ENCODE measurements at places on chromosomes 2 and 18.

DNA sequence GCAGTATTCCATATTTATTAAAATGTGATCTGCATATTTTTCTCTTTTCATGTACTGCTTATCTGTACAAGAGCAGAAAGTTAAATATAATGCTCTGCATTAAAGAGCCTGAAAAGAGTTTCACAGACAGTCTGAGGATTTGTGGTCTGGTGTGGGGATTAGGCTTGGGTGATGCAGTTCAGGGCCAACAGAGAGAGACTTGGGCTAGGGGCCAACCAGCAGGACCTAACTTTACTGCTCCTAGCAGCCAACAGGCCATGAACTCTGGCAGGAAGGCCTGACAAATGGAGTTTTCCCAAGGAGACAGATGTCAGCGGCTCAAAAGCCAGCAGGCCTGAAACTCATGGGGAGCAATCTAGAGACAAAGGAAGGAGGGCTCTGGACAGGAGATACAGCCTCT lies 169.6 kb downstream of the LRRTM1 start:
- DNase-seq, result no peak

GRCh38 chr2:23042216-23042906 lies 342.6 kb upstream of the KLHL29 start:
- no peak for DNase-seq

DNA sequence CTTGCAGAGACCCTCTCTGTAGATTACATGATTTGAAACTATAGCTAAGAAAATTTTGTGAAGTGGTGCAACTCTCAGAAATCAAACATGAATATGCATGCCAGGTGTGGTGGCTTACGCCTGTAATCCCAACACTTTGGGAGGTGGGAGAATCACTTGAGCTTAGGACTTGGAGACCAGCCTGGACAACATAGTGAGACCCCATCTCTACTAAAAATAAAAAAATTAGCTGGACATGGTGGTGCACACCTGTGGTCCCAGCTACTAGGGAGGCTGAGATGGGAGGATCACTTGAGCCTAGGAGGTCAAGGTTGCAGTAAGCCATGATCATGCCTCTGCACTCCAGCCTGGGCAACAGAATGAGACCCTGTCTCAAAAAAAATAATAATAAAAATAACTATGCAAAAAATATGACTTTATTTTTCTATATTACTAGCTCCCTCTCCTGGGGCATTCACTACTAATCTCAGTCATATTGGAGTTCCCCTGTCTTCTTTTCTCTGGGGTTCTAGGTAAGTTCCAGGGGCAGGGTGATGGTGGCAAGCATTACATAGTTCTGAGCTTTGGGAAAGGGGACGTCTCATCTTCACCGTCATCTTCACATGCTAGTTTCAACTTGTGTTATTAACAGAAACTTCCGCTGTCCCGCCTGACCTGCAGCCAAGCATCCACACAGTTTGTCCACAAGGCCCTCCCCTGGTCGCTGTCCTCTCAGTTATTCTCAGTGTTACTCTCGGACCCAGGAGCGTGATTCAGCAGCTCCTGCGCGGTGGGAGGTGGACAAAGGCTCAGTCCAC lies 96.8 kb upstream of the MBOAT2 start:
- no peak for DNase-seq

GRCh38 chr2:199455545-199456382 lies 2.0 kb downstream of the SATB2 start:
- no peak for DNase-seq

DNA sequence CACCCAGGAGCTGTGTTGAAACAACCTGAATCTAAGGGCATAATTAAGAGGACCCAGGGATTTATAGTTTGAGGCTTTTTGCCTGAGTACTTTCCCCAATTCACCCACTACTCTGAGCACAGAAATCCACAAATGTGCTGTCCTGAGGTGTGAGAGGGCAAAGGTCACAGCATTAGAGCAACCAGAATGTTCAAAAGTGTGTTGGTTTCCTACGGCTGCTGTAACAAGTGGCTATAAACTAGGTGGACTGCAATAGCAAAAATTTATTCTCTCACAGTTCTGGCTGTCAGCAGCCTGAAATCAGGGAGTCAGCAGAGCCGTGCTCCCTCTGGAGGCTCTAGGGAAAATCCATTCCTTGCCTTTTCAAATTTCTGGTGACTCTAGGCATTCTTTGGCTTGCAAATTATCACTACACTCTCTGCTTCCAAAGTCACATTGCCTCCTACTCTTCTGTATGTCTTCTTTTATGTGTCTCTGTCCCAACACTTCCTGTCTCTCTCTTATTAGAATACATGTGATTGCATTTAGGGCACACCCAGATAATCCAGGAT lies 91.4 kb upstream of the TACR1 start:
- no peak for DNase-seq

GRCh38 chr2:133848111-133848649 lies 279.9 kb upstream of the NCKAP5 start:
- no peak for DNase-seq

DNA sequence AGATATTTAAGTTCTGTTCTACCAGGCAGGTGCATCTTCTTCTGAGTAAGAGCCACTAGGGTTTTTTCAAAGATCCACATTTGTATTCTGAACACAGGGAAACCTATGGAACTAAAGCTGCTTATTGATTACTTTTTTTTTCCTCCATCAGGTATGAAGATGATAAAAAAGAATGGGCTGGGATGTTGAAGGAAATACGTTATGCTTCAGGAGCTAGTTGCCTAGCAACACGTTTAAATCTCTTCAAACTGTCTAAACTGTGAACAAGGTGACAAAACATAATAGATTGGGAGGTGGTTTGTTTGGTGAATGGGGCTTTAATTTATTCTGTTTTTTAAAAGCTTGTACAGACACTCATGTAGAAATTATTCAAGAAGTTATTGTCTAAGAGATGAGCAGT lies 15.9 kb downstream of the KLHL41 start:
- no peak for DNase-seq

GRCh38 chr2:76296438-76296837 lies 585.7 kb upstream of the GCFC2 start:
- DNase-seq, result no peak

DNA sequence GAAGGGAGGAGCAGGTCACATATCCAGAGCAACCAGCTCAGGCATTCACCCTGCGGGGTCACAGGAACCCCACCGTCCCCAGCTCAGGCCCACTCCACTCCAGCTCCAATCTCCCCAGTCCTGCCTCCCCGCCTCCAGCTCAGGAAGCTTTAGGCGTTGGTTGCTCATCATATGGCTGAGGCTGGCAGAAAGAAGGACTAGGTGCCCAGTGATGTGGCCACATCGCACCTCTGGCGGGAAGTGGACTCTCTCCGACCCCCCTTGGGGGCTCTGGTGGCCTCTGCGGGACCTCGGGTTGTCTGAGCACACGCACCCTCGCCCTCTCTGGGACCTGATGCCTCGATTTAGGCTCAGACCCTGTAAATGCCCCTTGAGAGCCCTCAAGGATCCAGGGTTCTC lies 187.7 kb downstream of the ZFP36L2 start:
- DNase-seq, result no peak

DNA sequence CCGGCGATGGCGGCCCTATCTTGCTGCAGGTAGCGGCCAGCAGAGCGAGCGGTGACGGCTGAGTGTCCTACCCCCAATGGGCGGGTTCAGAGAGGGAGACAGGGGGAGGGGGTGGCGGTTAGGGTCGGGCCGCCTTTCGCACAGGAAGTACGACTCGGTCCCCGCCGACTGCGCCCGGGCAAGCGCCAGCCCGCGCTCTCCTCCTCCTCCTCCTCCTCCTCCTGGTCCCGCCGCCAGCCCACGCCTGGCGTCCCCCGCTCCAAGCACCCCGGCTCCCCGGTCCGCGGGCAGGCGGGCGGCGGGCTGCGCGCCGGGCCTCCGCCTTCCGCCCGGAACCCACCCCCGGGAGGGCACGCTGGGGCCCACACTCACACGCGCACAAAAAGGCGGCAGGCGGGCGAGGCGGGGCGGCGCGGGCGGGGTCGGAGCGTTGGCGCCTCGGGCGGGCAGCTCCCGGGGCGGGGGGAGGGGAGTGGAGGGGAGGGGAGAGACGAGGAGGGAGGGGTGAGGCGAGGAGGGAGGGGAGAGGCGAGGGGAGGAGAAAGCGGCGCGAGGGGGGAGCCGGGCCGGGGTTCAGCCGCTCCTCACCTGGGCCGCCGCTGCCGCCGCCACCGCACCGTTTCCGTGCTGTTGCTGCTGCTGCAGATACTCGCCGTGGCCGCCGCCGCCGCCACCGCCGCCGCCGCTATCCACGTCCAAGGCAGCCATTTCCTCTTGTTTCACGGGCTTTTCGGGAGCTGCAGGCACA lies 1.2 kb downstream of the SP3 start:
- DNase-seq, result peak; percentile 80

DNA sequence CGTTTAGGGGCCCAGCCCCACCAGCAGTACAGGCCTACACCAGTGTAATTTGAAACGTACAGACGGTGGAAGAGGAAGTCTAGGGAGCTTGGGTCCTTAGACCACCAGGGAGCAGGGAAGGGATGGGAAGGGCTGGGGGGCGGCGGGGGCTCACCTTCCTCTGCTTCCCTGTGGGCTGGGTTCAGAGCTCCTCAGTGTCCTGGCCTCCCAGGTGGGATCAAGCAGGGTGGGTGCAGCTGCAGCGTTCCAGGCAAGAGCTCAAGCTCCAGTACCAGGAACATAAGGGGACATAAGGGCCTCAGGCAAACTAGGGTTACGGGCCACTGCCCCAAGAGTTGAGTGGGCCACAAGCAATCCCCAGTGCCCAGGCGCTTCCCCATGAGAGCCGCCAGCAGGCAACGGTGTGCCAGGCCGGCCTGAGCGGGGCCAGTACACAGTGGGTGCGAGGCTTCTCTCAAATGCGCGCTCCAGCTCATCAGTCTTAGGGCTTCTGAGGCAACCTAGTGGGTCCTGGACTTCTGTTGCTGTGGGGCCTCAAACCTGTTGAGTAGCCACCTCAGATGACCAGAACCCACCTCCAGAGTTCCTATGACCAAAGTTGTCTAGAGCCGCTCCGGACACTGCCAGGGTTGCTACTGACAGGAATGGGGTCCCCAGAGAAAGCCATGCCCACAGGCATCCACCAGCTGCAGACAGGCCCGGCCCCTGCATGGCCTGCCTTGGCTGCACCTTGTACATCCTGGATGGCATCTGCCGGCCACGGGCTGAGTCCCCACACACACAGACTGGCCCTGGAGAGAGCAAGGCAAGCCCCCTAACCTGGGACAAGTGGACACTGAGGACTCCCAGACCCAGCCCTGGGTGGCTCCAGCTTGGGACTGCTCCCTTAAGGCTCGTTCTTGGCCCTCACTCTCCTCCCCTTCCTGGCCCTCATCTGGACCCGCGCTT lies 5.2 kb downstream of the ANKRD23 start:
- DNase-seq, result no peak

GRCh38 chr2:61984682-61985081 lies 79.2 kb downstream of the COMMD1 start:
- no peak for DNase-seq

DNA sequence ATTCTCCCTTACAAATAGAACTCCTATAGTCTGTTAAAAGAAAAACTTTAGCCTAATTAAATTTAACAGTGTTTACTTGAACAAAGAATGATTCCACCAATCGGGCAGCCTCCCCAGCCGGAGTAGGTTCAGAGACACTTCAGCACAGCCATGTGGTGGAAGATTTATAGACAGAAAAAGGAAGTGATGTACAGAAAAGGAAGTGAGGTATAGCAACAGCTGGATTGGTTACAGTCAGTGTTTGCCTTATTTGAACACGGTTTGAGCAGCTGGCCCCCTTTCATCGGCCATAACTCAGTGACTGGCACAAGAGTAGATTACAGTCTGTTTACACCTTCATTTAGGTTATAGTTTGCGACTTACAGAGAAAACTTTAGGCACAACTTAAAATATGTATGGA lies 2.1 kb upstream of the SKA1 start:
- no peak for DNase-seq

DNA sequence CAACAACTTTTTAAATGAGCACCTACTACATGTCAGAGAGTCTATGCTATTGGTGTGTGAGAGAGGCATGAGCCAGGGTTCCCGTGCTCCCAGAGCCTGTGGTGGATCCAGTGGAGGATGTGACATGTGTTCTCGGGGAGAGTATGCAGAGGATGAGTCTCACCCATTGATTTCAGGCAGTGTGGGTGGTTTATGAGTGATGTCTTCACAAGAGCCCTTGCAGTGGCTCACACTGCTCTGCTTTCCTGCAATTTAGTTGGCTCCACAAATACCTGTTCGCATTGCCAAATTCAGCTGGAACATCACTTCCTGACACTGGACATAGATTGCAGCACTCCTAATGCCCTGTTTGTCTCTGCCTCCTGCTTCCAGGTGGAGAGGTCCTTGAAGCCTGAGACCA lies 243.6 kb upstream of the CXCR4 start:
- DNase-seq, result no peak

GRCh38 chr2:84327645-84328249 lies 131.3 kb downstream of the SUCLG1 start:
- DNase-seq, result no peak

- DNase-seq, result no peak
Measured at GRCh38 chr2:96797066-96797625, 18.9 kb upstream of the CNNM3 start.

- DNase-seq, result no peak
Measured at GRCh38 chr18:72721330-72721729, 146.5 kb downstream of the NETO1 start.

GRCh38 chr2:23106242-23106785 lies 278.7 kb upstream of the KLHL29 start:
- DNase-seq, result no peak

DNA sequence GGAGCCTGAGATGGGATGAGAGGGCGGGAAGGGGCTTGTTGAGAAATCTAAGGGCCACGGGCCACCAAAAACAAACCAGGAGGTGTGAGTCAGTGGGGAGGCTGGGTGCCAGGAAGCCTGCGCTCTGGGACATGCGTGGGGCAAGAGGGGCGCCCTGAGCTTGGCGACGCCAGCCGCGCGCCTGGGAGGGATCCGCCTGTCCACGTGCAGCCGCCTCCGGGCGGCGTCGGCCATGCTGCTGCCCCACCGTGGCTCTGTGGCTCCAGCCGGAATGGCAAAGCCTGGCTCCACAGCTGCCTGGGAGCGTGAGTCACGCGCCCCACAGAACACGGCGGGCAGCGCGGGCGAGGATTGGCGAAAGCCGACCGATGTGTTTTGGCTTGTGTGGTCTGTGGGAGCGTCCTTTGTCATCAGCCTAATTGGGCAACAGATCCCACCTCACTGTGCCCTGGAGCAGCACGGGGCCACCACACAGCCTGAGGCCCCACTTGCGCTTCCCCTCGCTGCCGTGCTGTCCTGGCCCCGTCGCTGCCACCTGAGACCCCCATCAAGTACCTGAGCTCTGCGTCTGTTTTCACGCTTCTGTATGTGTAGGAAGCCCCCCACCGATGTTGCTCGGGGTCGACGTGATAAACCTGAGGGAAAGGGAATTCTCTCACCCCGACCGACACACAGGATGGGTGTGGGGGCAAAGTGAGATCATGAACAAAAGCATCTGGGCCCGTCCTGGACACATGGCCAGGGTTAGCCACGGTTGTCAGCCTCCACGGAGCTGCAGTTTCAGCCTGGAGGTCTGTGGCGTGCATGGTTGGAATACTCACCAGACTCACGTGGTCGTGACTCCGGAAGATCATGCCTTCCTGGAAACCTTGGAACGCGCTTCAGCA lies 80.5 kb downstream of the NFATC1 start:
- no peak for DNase-seq

GRCh38 chr2:149355716-149356422 lies 25.5 kb downstream of the LYPD6 start:
- no peak for DNase-seq

GRCh38 chr18:58256316-58257080 lies 212.5 kb downstream of the NEDD4L start:
- DNase-seq, result no peak

All from GM12864 (cell line).